Bronchial epithelial cell (primary cell): ENCODE measurements at places on chromosomes 2 and 18. TPM values are rescaled to one million over a fixed set of nuclear protein-coding genes. Genes with fewer than 3 reads are reported as not detected.

DNA sequence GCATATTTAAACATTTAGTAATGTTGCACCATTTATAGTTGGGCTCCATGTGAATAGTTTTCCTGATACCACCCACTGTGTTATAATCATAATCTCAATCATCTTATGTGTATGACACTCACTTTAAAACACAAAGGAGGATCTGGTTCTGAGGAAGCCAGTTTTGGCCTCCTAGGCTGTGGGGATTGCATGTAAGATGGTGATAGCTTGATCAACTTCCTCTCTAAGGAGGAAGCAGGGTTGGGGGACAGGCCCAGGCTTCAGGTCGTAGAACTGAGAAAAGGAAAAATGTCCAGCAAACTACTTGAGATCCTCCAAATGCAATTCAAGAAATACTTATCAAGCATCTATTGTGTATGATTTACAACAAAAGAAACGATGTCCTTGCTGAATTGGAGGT, 4.9 kb upstream of the PPM1B start:
- DNase-seq = no peak

EML4 gene
- 26.3 and 31.9 TPM in 2 replicates for total RNA-seq

GRCh38 chr18:77571743-77572142, 322.1 kb downstream of the GALR1 start:
- no peak for DNase-seq

GRCh38 chr2:70357684-70358071, 55.8 kb upstream of the FAM136A start:
- DNase-seq = no peak

- no peak for DNase-seq
Observed at GRCh38 chr2:225030203-225030602, 12.1 kb downstream of the DOCK10 start.

MAP4K3 gene
- total RNA-seq = 19.7 and 22.0 TPM in 2 replicates

DNA sequence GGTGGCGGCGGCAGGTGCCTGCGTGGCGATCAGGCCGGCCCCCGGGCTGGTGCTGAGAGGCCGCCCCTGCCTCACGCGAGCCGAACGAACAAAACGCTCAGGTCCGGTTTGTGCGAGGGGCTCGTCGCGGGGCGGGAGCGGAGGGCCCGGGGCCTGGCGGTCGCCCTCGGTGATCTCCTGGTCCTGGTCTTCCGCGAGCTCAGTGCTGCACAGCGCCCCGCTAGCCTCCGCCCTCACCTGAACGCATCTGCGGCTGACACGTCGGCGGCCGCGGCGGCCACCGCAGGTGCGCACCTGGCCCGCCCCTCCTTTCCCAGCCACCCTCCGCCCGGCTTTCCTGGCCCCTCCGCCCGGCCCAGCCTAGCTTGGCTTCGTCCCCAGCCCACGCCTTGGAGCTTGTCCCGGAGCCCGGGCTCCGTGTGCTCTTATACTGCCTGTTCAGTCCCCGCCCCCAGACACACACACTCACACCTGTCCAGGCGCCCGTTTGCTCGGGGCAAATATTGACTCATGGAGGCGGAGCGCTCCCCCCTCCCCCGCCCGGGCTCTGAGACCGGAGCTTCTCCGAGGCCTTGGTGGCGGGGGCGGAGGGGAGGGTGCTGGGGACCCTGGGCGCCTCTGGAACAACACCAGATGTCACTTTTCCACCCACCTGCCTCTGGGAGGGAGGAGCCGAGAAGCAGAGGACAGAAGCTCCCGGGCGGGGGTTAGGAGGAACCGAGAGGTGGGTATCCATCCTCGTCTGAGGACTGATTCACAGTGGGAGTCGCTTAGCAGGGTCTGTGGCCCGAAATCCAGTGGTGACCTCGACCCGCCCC, 8.6 kb upstream of the CRYBA2 start:
- peak; percentile 76 for DNase-seq

DNA sequence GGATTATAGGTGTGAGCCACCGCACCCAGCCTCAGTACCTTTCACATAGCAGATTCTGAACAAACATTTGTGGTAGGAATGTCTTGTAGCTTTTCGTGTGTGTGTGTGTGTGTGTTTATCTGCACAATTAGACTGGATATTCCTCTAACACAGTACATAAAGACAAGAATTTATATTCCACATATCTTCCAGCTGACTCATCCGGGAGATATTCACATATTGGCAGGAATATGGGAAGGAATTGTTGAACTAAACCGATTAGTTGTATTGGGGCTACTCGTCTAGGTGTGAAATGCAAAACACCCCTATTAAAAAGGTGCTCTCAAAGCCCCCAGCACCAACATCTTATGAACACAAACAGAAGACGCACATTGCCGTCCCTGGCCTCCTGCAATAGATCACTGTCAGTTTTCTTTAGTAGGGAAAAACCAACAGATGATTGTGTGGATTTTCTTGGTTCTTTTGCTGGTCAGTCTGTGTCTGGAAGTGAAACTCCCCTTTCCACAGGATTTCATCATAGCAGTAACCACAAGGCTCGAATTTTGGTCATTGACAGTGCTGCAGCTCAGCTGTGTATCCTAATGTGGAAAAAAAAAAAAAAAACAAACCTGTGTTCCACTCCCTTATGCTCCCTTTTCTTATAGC, 208.5 kb upstream of the ACVR2A start:
- peak; percentile 53 for DNase-seq

GRCh38 chr18:35322486-35323458, 21.4 kb downstream of the ZNF24 start:
- peak; percentile 73 for DNase-seq

GRCh38 chr2:162073888-162074631, at the start of gene DPP4:
TSS of gene DPP4 (minus strand) at chr2:162074215. CDS start at chr2:162073981, 234 bp downstream.
- DNase-seq = no peak
